Progenitor cell of endocrine pancreas (in vitro differentiated cells): ENCODE measurements at places on chromosomes 3 and 15. TPM values are rescaled to one million over a fixed set of nuclear protein-coding genes. Genes with fewer than 3 reads are reported as not detected.

Gene COL7A1
- 31.5 and 38.4 TPM in 2 replicates for total RNA-seq

Gene RARRES1
- total RNA-seq, result 1.1 and 3.3 TPM in 2 replicates

Gene BUB1B
- total RNA-seq, result 40.1 and 42.6 TPM in 2 replicates

Gene MIX23
- total RNA-seq, result 53.5 and 55.4 TPM in 2 replicates

GRCh38 chr15:59997070-59997701 is 6.9 kb upstream of the FOXB1 start:
- no peak for DNase-seq

GRCh38 chr15:82613747-82614146 is 33.4 kb downstream of the CPEB1 start:
- no peak for DNase-seq

GRCh38 chr3:150335631-150336030 is 72.5 kb upstream of the TSC22D2 start:
- DNase-seq, result no peak

DNA sequence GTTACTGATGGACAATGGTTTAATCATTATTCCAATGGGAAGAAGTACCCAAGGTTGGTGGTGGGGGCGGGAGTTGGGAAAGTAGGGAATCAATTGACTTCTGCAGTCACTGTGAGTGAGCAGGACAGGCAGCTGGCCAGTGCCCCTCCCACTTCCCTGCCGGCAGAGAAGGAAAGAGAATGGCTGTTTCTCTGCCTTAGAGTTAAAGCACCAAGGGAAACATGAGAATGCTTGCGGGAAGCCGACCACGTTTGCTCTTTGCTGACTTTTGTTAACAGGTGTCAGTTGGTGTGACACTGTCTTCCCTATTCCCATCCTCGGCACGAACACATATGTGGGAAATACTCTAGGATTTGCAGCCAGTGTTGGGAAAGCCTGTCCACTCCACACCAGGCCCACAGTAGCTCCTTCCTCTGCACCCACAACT is 33.5 kb upstream of the MFSD1 start:
- DNase-seq, result no peak
